ENCODE measurements at places on chromosomes 4 and X.

DNA sequence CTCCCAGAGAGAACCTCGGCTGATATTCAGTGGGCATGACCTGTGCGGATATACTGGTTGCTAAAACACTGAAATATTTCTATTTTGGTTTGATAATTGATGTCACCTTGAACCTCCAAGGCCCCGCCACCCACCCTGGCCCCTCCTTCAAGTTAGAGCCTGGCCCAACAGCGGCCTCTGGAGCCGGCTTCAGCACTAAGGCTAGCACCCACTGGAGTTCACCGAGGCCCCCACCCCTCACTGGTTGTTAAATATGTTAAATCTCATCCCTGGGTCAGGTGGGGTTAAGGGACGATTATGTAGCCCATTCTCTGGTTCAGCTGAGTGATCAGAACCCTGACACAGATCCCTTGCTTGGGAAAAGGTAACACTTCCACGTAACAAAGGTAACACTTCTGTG is 24.3 kb downstream of the SEL1L3 start:
- DNase-seq: no peak

DNA sequence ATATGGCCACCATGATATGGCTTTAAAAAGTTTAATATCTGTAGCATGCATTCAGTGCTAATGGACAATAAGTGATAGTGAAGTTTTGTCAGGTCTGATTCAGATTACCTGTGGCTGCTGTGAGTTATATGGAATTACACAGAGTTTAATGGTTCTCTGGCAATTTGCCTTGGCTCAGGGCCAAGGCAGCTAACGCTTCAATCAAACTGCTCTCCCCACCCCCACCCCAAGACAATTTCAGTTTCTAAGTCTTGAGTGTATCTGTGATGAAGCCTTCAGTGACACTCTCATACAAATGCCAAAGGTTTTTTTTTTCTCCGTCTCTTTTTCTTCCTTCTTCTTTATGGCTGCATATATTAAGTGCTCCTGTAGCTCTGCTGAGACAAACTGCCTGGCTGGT is 106.6 kb downstream of the SHROOM4 start:
- DNase-seq: no peak

- no peak for DNase-seq
These were observed 55.9 kb upstream of the RNF128 start for GRCh38 chrX:106670631-106671030.

DNA sequence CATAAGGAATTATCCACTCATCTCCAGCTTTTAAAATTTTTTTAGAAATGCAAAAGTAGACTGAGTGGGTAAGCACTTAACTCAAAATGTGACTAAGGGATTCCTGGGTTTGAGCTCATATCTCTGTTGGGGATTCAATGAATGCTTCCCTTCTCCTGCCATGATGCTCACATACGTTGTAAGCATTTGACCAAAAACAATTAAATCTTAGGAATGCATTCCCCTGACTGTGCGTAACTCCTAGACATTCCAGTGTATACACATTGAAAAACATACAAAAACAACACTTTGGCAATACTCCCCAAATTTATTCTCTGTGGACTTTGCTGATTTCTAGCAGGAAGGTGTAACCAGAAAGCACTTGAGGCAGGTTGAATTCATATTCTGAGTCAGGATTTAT is 29.8 kb downstream of the SPANXA2 start:
- DNase-seq: no peak

DNA sequence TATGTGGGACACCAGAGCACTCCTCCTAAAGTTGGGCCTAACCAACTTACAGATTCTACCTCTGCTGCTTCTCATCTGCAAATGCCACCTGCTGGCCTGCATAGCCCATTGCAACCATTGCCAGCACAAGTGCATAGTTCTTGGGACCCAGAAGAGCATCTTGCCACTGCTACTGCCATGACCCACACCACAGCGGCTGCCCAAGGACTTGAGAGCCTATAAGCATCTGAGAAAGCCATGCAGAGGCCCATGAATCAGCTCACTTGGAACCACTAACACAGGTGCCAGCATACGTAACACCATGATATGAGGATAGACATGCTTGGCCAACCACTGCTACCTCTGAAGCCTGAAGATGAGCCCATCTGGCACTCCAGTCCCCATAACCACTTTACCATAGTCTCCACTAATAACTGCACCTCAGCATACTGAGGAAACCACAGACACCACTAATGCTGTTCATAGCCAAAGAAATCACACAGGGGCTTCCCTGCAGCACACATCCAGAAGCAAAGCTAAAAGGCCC is 258.1 kb upstream of the AGTR2 start:
- no peak for DNase-seq

GRCh38 chr4:114603497-114603896 is 4.9 kb downstream of the UGT8 start:
- DNase-seq: no peak

DNA sequence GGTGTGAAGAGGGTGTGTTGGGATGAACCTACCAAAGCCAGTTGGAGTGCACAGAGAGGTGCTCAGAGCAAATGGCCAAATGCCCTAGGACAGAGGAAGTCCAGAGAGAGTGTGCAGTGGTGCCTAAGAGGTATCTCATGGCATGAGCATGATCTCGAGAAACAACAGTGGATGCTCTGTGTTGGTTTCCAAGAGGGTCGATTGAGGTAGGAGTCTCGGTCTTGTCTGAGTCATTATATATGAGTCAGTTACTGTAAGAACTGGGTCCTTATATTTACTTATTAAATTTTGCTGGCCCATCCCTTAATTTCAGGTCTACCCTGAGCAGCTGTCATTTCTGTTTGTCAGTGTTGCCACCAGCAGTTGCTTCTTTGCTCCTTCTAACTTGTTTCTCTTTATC is 86.6 kb upstream of the TMEM150C start:
- DNase-seq: no peak

DNA sequence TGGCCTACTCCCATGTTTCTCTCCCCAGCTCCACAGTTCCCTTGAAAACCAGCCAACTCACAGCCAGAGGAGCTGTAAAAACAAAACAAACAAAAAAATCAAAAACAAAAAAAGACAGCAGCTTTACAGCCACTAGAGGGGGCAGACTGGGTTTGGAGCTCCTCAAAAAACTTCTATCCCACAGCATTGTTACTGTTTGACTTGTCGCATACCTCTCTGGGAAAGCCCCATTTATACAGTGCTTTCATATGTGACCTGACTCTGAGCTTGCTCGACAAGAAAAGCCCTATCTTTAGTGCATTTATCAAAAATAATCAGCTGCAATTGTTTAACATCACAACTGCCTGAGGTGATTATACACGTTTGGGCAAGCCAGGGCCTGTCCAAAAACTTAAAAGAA is 21.6 kb downstream of the TSPAN6 start:
- peak; percentile 13 for DNase-seq

DNA sequence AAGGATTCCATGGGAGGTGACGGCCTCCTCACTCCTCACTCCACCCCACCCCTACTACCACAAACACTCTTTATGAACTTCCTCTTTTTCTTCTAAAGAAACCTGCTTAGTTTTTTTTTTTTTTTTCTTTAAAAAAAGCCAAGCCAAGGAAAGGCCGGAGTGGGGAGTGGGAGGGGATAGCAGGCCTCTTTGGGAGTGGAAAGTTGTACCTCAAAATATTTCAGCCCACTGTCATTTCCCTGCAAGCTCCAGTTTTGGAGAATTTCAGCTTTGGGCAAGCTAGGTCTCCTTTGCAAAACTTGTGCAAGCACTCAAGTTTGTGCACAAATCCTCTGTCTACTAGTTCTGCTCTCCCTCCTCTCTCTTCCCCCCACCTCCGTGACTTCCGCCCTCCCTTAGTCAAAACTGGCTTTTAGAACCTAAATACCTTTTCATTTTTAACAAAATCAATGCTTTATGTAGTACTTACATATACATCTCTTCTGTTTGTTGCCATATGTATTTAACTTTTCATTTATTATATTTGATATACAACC is 512 bp upstream of the ANTXR2 start:
- no peak for DNase-seq

DNA sequence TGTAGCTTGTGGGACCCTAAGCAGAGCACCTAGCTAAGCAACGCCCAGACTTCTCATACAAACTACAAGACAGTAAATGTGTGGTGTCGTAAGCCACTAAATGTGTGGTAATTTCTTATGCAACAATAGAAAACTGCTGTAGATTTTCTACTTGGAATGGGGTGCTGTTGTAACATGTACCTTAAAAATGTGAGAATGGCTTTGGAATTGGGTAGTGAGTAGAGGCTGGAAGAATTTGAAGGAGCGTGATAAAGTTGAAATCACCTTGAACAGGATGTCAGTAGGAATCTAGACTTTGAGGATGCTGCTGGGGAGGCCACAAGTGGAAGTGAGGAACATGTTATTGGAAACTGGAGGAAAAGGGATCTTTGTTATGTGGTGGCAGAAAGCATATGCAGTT is 43.2 kb upstream of the FUNDC1 start:
- DNase-seq: no peak

GRCh38 chr4:152936446-152937335 is 568 bp downstream of the FHDC1 start:
- no peak for DNase-seq
